Stimulated activated CD8-positive, alpha-beta memory T cell treated with anti-CD3 and anti-CD28 coated beads, Interleukin-2, amount 100 ng/mL, for 1 hour (primary cell): ENCODE measurements at places on chromosomes 3 and 15.

- no peak for DNase-seq
Measured at GRCh38 chr15:52559022-52559421, 9.8 kb downstream of the ARPP19 start.

DNA sequence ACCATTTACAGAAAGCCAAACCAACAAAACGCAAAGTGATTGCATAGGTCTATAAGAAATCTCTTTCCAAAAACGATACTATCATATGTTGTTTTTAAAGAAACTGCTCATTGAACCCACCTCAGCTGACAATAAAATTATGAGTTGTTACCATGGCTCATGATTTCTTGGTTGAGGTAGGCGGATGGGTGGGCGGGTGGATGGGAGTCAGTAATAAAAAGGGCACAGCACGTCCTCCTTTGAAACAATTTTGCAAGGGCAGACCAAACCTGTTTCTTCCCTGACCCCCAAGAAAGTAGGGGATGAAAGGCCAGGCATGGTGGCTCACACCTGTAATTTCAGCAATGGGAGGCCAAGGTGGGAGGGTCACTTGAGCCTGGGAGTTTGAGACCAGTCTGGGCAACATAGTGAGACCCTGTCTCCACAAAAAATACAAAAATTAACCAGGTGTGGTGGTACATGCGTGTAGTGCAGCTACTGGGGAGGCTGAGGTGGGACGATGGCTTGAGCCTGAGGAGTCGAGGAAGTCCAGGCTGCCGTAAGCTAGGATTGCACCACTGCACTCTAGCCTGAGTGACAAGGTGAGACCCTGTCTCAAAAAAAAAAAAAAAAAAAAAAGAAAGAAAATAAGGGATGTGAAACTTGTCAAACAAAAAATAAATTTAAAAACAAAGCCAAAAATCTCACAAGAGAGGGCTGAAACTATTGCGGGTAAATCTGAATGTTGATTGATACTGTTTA, 2.1 kb downstream of the ABHD10 start:
- no peak for DNase-seq

DNA sequence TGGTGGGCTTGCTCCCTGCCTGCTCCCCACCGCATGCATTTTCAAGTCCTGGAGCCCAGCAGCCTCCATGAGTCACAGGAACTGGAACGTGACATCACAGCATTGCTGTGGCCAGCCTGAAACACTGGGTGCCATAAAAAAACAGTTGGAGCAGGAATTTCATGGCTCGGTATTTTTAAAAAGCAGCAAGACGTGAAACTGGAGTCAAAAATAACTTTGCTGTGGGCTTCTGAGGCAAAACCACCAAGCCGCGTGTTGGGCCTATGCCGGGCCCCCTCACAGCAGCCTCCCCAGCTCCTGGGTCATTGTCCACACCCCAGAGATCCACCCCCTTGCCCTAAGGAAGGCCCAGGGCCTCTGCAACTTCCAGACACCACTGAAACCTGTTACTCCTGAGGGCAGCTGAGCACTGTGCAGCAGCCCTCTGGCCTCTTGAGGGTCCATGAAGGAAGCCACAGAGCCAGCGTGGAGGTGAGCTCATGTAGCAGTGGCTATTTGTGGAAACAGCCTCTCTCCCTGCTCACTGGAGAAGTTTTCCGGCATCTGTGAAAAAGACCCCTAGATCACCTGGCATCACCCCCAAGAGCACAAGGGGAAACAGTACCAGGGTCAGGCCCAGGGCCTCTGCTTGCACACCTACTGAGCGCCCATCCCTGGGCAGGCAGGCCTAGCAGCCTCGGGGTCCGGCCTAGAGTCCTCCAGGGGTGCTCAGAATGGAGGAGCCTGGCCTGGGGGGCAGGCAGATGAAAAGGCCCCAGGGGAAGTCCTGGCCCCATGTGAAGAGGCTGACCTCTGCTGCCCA, 34.0 kb upstream of the DUSP7 start:
- no peak for DNase-seq

- DNase-seq, result no peak
Measured at GRCh38 chr3:46854555-46854991, 8.7 kb downstream of the MYL3 start.

DNA sequence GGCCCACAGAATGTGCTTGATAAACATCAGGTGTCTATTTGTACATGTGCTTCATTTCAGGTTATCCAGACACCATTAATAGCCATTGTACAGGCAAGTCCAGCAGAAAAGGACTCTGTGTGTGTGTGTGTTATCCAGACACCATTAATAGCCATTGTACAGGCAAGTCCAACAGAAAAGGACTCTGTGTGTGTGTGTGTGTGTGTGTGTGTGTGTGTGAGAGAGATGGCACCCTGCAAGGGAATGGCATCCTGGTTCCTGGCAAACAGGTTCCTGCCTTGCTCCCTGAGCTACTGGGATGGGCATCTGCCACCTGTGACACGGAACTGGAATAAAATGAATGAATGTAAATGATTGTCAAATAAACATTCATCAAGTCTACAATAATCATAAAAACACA, 11.7 kb downstream of the SUCLG2 start:
- no peak for DNase-seq

DNA sequence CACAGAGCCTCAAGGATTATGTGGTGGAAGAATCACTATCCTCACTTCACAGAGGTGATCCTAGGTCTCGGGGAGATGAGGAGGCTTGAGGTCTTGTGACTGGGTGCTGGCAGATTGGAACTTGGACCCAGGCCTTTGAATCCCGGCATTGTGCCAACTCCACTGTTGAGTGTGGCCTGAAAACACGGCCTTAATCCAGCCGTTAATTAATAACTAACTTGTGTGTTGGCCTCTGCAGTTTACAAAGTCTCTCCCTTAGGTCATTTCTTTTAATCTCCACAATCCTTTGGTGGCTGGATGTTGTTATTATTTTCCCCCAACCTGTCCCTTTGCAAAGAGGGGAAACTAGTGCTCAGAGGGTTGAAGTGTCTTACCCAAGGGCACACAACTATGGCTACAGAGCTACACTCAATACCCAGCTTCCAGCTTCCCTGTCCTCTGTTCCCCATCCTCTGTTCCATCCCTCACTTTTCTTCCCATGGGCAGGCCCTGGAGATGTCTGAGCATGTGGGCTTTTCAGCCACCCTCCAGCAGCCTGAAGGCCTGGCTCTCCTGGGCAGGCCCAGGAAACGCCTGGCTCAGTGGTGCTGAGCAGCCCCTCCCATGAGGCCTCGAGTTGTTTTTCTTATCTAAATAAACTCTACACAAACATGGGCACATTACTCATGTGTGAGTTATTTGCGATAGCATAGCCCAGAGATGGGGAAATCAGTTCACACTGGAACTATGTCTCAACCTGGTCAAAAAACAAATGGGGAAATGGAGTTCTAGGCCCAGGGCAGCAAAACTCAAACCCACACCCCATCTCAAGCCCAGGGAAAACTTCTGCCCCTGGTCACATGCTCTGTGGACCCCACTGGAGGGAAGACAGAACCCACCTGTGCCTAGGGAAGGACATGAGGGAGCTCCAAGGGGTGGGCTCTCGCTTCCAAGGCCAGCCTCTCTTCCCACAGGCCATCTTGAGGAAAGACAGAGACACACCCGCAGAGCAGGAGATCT, 16.8 kb upstream of the SMAD3 start:
- DNase-seq, result no peak

GRCh38 chr3:127691489-127691888, 18.7 kb downstream of the ABTB1 start:
- no peak for DNase-seq

GRCh38 chr15:87656372-87656771, 600.2 kb downstream of the NTRK3 start:
- no peak for DNase-seq

- no peak for DNase-seq
Measured at GRCh38 chr3:184380627-184381260, 890 bp downstream of the CHRD start.

DNA sequence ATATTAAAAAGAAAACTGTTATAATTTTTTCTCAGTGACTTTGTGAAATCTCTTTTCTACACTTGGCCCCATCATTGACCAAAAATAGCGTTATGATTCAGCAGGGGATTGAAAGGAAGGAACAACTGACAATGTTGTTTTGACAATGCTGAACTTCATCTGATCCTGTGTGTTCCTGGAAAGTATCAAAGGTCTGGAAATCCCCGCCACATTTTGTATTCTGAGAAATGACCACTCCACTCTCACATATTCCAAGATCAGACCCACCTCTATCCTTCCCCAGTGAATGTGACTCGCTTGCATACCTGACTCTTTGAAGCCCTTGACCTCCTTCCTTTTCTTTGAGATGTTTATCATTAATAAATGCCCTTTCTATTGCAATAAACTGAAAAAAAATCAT, 9.7 kb upstream of the RIOX2 start:
- no peak for DNase-seq

DNA sequence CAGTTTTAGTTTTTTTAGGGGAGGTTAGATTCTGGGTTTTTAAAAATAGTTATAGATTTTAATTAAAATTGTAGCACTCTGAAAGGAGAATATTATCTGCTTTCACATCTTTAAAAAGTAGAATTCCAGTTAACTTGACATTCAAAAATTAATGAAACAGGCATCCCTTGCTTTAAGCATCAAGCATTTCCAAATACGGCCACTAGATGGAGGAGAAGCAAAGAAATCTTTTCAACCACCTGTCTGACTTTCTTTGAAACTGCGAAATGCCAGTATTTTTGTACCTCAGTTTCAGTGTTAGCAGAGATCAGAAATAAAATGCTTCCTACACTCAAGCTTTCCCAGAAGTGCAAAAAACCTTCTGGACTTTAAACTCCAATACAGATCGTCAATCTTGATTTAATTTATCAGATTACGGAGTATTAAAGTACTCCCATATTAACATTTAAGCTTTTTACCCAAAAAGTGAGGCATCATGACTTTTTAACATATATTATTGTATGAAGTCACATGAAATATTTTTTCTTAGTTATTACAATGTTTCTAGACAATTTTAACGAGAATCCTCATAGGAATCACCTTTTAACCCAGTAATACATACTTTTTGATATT, 153.3 kb downstream of the P3H2 start:
- no peak for DNase-seq

- DNase-seq, result no peak
Measured at GRCh38 chr3:123561188-123561587, 23.7 kb downstream of the HACD2 start.

DNA sequence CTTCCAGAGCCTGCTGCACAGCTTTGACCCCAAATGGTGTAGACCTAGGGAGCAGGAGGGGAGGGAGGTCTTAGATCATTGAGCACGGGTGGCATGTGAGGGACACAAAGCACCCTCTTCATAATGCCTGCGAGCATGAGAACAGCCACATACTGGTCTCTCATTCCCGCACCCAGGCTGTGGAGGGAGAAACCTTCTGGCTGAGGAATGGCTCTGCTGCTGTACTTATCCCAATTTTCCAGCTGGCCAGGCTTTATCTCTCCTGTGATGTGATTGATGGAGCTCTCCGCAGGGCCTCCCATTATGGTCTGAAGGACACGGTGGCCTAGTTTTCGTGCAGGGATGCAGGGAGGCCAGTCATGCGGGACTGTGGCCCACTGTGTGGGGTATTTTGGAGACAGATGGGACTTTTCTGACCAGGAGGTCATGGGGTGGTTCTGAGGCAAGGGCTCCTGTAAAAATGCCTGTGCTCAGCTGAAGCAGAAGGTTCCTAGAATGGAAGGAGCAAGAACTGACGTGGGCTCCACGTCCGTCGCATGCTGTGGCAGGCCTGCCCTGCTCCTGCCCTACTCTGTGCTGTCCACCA, 251.5 kb downstream of the PLCL2 start:
- DNase-seq, result no peak

DNA sequence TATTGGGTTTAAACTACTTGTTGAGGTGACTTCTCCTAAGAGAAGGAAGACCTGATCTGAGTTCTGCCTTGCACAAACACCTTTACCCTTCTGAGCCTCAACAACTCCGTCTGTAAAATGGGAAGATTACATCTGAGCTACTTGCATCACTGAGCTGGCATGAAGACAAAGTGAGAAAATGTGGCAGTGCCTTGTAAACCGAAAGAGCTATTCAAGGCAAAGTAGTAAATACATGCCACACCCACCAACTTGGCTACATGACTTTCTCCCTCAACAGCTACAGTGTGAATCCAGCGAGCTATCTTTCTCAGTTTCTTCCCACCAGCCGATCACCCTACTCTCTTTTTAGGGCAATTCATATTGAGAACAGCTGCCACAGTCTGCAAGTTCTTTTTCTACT, 148.3 kb downstream of the FOXB1 start:
- no peak for DNase-seq

- no peak for DNase-seq
Measured at GRCh38 chr3:52721002-52721729, 15.3 kb downstream of the SPCS1 start.

DNA sequence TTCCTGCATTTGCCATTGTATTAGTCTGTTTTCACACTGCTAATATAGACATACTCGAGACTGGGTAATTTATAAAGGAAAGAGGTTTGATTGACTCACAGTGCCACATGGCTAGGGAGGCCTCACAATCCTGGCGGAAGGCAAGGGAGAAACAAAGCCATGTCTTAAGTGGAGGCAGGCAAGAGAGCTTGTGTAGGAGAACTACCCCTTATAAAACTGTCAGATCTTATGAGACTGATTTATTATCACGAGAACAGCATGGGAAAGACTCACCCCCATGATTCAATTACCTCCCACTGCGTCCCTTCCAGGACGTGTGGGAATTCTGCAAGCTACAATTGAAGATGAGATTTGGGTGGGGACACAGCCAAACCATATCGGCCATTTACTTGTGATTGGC, 27.8 kb downstream of the YEATS2 start:
- DNase-seq, result no peak

GRCh38 chr3:8665407-8665896, 20.9 kb upstream of the SSUH2 start:
- DNase-seq, result no peak

- DNase-seq, result no peak
Measured at GRCh38 chr3:159950156-159950898, 38.3 kb upstream of the IL12A start.

DNA sequence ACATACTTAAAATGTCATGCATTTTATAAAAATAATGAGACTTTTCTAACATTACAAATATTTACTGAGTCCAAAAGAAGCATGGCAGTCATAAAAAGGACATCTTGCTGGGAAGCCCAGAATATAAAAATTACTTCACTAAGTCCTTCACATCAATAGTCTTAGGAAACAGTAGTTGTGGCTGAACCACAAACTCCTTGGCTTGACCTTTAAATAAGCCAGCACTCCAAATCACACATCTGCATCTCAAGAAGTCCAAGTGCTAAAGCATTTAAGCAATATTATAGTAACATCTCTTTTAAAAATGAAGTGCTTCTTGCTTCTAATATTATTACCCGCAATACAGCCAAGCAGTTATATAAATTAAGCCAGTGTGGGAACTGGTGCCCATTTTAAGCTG, 8.8 kb downstream of the CCNL1 start:
- DNase-seq, result no peak

DNA sequence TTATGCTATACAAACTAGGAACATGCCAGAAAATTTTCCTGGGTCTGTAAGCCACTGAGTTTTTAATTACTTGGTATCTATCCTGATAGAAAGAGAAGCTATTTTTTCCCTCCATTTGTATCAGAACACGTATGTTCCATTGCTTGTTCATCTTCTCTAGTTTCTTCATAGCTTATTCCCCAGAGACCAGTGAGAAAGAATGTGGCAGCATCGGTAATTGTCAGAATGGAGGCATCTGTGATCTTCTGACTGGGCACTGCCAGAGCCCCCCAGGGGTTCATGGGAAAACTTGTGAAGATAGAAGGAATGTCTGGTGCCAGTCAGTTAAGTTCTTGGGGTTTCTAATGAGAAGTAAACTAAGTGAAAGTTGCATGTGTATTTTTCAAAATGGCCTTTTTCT, 720.2 kb upstream of the GOLIM4 start:
- no peak for DNase-seq
